ENCODE measurements at places on chromosomes 7 and 10.

DNA sequence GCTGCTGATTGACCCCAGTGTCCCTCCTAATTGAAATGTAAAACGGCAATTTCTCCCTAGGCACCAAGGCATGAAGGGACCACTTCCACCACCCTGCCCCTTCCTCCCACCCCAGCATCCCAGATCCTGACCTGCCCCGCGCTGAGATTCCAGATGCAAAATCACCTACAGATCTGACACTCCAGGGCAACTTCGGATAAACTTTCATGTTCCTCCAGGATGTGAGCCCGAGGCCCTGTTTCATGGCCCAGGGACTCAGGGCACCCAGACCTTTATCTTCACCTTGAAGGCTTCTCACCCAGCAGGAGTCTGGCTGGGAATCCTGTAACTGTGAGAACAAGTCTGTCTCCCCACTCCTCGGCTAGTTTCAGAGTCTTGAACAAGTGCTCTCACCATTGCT is 361.8 kb downstream of the PLXNA4 start:
- DNase-seq = no peak

DNA sequence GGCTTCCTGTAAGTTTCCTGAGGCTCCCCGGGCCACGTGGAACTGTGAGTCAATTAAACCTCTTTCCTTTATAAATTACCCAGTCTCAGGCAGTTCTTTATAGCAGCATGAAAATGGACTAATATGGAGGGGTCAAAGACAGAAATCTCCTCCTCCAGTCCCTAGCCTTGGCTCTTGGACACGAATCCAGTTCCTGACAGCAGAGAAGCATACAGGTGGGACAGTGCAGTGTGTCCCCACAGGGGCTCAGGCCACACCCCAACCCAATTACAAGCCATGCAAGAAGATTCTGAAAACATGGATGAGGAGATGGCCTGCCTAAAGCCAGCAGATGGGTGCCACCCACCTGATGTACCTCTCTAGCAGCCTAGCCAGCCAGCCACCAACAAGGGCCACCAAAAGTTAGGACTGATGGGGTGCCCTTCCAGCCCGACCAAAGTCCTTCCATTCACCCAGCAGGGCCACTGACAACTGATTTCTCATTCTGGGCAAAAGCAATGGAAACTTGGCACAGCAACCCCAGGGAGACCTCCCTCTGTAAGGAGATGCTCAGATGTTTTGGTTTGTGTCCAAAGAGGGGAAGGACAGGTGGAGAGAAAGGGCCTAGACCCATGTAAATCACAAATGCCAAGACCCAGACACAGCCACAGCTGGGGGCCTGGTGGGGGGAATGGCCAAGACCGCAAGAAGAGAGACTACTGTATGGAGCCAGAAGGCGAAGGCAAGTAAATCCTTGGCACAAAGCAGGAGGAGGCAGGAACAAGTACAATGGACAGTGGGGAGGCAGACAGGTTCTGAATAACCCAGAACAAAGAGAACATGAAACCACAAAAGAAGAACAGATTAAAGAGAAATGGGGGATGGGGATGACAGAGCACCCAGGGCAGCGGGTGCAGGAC is 13.6 kb downstream of the GPRIN2 start:
- DNase-seq = no peak

GRCh38 chr7:23021596-23021995 is 7.7 kb upstream of the HYCC1 start:
- DNase-seq = no peak

DNA sequence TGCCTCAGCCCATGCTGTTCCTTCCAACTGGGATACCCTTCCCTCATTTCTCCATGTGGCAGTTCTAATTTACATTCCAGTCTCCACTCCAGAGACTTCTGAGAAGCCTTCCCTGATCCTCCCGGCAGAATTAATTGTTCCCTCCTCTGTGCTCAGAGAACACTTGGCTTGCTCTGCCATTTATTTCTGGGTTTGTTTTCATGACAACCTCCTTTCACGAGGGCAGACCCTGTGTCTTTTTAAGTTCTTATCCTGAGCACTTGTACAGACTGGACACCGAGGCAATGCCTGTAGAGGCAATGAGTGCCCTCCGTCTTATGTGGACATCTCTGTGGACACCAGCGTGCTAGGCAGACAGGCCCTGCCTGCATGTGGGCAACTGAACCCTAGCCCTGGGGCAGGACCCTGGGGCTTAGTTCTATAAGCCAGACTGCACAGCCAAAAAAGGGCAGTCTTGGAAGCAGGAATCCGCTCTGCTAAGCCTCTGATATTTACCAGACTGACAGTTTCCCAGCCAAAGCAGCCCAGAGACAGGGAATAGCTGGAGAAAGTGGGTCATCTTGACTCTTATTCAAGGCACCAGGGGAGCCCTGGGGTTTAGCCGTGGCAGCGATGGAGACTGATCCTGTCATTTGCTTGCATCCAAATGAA is 474.0 kb downstream of the RPS24 start:
- no peak for DNase-seq

DNA sequence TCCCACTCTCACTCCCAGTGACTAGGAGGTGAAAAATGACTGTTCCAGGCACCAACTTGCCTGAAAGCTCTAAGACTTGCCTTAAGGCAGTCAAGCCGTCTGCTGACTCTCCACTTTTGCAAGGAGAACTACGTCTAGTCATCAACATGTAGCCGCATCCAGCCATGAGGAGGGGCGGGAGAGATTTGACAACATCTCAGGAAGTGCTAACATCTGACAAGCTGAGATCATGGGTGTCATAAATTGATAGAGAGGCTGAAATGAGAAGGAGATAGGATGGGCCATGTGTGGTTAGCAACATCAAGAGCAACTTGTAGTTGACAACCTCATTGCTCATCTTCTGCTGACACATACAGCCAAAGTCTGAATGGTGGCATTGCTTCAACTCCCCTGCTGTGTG is 9.0 kb upstream of the TBXAS1 start:
- DNase-seq = no peak

- no peak for DNase-seq
These were observed 143.0 kb downstream of the ARHGAP22 start for GRCh38 chr10:48461623-48462481.

DNA sequence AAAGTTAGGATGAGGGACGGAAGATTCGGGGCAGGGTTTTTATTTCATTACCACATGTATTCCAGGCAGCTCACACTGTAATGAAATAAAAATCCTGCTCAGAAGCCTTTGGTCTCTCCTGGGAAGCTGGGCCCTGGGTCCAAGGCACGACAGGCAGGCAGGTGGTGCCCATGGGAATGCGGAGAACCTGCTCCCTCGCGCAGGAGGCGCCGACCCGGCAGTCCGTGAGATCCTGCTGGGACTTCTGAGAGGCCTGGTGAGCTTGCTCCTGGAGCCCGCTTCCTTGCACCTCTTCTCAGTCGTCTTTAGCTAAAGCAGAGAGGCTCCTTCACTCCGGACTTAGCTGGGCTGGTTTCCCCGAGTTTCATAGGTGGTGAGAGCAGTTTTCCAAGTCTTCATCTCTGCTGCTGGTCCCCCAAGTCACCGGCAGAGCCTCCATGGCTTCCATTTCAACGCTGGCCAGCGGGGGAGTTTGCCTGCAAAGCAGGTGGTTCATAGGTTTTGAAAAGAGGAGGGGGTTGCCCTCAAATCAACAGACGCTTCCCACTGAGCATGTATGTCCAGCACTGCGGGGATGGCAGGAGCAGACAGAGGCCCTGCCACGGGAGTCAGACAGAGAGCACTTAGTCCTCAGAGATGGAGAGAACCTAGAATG is 24.5 kb downstream of the IL15RA start:
- DNase-seq = no peak

DNA sequence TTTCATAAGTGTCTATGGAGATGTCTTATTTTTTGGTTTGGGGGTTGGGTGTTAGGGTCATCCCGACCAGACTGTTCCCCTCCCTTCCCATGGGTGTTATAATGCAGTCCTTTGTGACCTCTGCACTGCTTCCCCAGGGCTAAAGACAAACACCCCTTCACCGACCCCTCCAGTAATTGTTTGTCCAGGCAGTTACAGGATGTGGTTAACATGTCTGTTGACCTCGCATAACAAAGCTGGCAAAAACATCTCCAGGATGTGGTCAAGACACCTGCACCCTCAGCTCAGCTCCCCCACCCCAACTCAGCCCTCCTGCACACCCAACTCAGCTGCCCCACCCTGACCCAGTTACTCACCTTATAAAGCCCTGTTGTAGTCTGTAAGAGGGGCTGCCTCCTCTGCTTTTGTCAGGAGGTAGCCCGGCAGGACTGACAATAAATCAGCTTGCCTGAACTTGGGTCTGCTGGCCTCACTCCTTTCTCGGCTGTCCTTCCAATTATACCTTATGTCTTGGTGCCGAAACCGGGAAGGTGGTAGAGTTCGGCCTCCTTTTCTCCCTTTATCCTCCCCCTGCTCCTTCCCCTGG is 102.2 kb downstream of the ZNF92 start:
- peak; percentile 10 for DNase-seq

DNA sequence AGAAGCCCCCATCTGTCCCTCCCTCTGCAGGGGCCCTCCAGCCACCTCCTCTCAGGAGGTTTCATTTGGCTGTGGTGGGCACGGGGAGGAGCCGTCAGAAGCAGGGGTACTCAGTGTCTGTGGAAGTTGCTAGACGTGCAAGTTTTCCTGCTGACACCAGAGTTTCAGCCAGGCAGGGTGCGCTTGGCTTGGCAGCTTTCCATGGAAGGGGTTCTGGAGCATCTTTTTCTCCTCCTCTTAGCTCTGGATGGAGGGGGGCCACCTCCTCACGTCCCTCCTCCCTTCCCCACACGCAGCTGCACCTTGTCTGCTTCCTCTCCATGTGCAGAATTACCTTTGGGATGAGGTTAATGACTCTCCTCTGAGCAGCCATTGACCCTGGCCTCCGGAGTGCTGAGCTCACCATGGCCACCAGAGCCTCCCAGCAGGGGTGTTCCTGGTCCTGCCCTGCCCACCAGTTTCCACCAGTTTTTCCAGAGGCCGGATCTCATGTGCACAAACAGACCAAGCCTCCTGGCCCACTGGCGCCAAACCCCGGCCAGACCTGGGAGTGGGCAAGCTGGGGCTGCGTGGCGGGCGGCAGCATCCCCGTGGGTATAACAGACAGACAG is 579.8 kb upstream of the FOXK1 start:
- no peak for DNase-seq

- no peak for DNase-seq
These were observed 60.5 kb downstream of the SEMA3D start for GRCh38 chr7:85126383-85126782.

DNA sequence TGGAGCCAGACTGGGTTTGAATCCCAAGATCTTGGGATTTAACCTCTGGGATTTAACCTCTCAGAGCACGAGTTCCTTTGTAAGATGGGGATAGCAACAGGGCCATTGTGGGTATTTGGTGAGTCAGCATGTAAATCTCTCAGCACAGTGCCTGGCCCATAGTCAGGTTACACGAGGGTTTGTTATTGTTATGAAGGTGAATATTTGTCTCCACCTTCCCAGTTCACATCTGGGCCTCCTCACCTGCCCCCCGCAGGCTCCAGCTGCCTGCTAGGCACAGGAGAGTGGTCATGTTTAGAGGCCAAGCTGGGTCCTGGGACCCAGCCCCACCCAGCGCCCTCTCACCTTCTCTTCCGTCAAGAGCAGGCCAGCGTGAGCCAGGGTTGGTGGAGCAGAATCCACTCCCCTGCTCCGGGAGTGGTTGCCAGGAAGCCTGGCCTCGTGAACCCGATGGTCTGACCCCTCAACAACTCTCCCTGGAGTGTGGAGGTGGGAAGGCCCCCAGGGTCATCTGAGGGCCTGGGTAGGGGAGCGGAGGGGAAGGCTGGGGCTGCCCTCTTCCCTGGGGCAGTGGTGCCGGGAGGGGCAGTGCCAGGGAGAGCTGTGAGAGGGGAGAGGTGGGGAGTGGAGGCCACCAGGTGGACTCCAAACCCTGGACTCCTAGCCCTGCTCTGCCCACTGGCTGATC is 26.0 kb downstream of the FAM241B start:
- no peak for DNase-seq

GRCh38 chr10:76918106-76918505 is 719.5 kb downstream of the KCNMA1 start:
- no peak for DNase-seq
